Lower lobe of right lung (tissue), 2 donors: ENCODE measurements at places on chromosomes 16 and 17. TPM values are rescaled to one million over a fixed set of nuclear protein-coding genes. Genes with fewer than 3 reads are reported as not detected.

The SNX20 gene
- total RNA-seq = 15.4 TPM

The RSAD1 gene
- total RNA-seq = 29.2 TPM

DNA sequence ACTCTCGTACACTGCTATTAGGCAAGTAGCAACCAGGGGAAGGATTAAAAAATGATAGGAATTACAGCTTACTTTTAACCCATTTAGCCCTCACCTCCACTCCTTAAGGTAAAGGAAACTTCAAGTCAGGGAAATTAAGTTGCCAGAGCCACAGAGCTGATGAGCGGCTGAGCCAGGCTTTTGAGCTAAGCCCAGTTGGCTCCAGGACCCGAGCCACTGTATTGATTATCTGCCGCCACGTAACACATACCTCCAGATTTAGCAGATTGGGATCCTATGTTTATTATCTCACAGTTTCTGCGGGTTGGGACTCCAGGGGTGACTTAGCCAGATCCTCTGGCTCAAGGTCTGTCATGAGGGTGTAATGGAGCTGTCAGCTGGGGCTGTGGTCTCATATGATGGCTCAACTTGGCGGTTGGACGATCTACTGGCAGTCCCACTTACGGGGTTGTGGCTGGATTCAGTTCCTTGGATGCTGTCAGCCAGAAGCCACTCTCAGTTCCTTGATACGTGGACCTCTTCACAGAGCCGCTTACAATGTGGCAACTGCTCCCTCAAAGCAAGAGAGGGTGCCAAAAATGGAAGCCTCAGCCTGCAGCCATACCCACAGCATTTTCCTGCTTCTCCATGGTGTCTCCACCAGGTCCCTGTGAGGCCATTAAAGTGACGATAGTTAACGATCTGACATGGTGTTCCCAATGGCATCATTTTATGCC lies 57.3 kb downstream of the TMEM186 start:
- H3K36me3 ChIP-seq = no peaks in the 10 kb centered on the region
- no peak overlapping the region for H3K4me3 ChIP-seq
- H3K27me3 ChIP-seq = no peaks in the 10 kb centered on the region
- H3K27ac ChIP-seq = no peak overlapping the region

DNA sequence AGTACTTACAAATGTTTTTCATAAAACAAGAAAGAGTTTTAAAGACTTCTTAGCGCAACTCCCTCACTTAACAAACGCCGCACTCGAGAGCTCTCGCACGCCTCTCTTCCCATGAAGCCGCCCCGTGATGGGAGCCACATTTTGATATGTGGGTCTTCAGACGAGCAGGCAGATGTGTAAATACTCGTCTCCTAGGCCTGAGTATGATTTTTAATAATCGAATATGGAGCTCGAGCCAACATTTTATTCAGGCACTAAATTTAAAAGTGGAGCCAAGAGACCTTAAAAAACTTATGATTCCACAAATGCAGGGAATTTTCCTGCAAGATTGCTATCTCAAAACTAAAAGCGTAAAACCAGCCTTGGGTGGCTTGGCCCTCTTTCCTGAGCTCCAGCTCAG lies 55.4 kb downstream of the IRX6 start:
- H3K27ac ChIP-seq = no peak overlapping the region
- no peaks in the 10 kb centered on the region for H3K27me3 ChIP-seq
- H3K36me3 ChIP-seq = no peaks in the 10 kb centered on the region
- DNase-seq = no peak
- no peak overlapping the region for H3K4me3 ChIP-seq
- no peaks in the 10 kb centered on the region for H3K4me1 ChIP-seq

- no peaks in the 10 kb centered on the region for H3K36me3 ChIP-seq
- no peak overlapping the region for H3K27ac ChIP-seq
- H3K4me1 ChIP-seq = no peaks in the 10 kb centered on the region
- no peak overlapping the region for H3K4me3 ChIP-seq
- H3K27me3 ChIP-seq = no peaks in the 10 kb centered on the region
Measured at GRCh38 chr16:47734081-47734857, 273.1 kb downstream of the PHKB start.
